Activated T-helper 1 cell treated with Interleukin-2 at 50 U/mL for 16 hours (primary cell): ENCODE measurements at places on chromosomes 16 and 17.

- DNase-seq, result peak; percentile 64
Measured at GRCh38 chr17:77375917-77376651, 235.3 kb downstream of the SEC14L1 start.

DNA sequence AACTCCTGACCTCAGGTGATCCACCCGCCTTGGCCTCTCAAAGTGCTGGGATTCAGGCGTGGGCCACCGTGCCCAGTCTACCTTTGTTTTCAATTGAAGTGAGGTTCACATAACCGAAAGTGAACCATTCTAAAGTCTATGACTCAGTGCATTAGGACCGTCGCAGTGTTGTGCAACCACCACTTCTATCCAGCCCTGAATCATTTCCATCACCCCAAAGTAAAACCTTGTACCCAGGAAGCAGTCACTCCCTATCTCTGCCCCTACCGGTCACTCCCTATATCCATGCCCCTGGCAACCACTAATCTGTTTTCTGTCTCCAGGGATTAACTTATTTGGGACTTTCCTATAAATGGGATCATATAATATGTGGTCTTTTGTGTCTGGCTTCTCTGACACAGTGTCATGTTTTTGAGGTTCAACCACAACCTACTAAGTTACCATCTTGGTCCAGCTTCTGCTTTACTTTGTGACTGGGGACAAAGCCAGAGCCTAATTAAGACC lies 28.3 kb upstream of the CDC42EP4 start:
- no peak for DNase-seq

GRCh38 chr17:48631693-48632578 lies 5.8 kb upstream of the HOXB9 start:
- DNase-seq, result no peak

- DNase-seq, result no peak
Measured at GRCh38 chr16:704552-705380, 835 bp downstream of the FBXL16 start.

GRCh38 chr16:67760206-67760955 lies 41.3 kb upstream of the GFOD2 start:
- no peak for DNase-seq

DNA sequence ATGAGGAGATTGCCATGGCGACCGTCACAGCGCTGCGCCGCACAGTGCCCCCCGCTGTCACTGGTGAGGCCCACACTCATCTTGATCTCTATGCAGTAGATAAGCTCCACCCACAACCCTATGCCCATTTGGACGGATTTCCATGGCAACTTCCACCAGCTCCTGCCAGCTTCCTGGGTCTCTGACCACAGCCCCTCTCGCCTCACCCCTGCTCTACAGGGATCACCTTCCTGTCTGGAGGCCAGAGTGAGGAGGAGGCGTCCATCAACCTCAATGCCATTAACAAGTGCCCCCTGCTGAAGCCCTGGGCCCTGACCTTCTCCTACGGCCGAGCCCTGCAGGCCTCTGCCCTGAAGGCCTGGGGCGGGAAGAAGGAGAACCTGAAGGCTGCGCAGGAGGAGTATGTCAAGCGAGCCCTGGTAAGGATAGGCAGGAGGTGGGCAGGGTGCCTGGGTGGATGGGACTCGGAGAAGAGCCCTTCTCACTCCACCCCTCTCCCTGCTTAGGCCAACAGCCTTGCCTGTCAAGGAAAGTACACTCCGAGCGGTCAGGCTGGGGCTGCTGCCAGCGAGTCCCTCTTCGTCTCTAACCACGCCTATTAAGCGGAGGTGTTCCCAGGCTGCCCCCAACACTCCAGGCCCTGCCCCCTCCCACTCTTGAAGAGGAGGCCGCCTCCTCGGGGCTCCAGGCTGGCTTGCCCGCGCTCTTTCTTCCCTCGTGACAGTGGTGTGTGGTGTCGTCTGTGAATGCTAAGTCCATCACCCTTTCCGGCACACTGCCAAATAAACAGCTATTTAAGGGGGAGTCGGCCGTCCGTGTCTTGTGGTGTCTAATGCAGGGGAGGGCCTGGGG lies 4.3 kb downstream of the ALDOA start:
- DNase-seq, result no peak

- no peak for DNase-seq
Measured at GRCh38 chr17:5535436-5535835, 48.9 kb downstream of the NLRP1 start.

- peak; percentile 24 for DNase-seq
Measured at GRCh38 chr17:58200024-58200633, 7.6 kb downstream of the EPX start.

- DNase-seq, result no peak
Measured at GRCh38 chr16:80894091-80894490, 89.7 kb upstream of the CDYL2 start.

- DNase-seq, result peak; percentile 90
Measured at GRCh38 chr17:16438557-16439302, 23.4 kb downstream of the TRPV2 start.

DNA sequence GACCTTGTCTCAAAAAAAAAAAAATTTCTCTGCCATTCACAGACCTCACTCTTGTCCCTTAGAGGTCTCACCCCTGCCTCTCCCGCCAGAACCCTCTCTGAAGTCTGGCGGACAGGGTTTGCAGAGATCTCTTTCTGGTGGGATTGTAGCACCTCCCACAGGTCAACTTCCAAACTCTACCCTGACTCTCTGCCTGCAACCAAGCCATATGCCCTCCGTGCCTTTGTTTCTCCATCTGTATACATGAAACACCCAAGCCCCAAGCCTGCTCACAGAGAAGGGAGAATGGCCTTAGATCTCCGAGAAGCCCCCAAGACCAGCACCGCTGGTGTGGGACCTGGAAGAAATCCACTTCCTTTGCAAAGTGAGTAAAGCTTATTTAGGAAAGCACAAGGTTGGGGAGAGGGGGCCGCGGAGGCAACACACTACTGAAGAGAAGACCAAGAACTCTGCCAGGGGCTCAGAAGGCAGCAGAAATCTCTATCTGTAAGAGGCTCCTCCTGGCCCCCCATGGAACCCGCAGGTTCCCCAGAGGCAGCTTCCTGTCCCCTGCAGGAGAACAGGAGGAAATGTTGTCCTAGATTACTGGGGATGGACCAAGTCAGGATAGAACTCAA lies 219.9 kb downstream of the C16orf78 start:
- DNase-seq, result no peak

GRCh38 chr16:63287401-63287800 lies 1251.2 kb upstream of the CDH8 start:
- no peak for DNase-seq

DNA sequence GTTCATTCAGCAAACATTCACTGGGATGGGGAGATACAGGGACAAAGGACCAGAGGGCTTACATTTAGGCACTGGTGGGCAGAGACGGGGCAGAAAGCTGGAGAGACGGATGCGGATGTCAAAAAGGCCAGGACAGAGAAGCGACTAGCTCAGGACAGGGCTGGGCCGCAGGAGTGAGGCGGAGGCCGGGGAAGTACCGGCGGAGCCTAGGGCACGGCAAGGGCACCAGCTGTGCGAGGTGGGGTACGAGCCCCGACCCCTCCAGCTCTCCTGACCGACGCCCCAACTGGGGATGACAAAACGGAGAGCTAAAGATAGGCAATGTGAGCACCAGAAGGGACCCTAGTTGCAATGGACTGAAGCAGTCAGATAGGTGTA lies 3.9 kb upstream of the SGCA start:
- DNase-seq, result no peak

DNA sequence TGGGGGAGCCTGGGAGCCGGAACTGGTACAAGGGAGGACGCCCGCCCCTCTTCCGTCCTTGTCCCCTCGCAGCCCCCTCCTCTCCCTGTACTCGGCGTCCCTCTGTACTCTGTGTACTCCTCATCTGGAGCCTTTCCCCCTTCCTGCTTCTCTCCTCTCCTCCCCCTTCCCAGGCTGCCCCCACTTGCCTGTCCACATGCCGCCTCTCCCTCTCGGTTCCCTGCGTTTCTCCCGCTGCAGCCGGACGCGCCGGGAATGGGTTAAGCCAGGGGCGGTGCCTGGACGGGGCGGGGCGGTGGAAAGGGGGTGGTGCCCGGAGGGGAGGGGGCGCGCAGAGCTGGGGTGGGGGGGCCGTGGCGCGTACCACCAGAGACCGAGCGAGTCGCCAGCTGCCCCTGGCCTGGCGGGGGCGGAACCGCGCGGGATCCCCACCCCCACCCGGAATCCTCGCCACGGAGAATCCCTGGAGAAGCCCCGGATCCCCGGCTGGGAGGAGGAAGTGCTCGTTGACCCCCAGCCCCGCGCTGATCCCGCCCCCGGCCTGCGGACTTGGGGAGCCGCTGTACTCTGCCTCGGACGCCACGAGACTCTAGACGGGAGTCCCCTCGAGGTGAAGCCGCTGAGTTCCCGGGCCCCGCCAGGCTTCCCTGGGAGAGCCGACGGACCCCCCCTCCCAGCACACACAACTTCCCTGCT lies 22.6 kb downstream of the GJD3 start:
- DNase-seq, result no peak

DNA sequence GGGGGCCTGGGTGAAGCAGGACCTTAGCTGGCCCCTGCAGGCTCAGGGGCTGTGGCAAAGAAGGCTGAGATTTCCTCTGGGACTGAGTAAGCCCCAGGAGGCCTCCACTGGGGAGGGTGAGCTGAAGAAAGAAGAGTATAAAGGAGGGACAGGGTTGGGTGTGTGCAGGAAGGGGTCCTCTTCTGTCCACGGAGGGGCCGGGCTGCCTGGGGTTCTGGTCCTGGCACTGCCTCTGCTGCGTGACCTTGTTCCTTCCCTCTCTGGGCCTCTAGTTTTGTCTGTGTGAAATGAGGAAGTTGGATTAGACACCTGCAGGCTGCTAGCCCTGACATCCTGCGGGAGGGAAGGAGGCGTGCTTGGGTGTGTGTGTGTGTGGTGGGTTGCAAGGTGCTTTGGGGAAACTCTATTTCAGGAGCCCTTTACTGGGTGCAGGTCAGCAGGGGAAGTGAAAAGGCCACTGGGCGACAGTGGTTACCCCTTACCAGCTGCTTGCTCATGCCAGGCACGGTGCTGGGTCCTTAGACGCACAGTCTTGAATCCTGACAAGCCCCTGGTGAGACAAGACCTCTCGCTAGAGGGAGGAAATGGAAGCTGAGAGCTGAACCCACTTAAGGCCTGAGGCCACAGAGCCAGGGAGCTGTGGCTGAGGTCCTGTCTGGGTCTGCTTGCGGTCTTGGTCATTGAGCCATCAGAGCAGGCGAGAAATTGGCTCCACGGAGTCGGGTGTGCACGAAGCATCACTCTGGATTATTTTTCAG lies 60.7 kb downstream of the OR1D5 start:
- no peak for DNase-seq

- no peak for DNase-seq
Measured at GRCh38 chr17:72445055-72445991, 324.5 kb downstream of the SOX9 start.

- DNase-seq, result no peak
Measured at GRCh38 chr17:55086635-55087058, 118.1 kb downstream of the STXBP4 start.

DNA sequence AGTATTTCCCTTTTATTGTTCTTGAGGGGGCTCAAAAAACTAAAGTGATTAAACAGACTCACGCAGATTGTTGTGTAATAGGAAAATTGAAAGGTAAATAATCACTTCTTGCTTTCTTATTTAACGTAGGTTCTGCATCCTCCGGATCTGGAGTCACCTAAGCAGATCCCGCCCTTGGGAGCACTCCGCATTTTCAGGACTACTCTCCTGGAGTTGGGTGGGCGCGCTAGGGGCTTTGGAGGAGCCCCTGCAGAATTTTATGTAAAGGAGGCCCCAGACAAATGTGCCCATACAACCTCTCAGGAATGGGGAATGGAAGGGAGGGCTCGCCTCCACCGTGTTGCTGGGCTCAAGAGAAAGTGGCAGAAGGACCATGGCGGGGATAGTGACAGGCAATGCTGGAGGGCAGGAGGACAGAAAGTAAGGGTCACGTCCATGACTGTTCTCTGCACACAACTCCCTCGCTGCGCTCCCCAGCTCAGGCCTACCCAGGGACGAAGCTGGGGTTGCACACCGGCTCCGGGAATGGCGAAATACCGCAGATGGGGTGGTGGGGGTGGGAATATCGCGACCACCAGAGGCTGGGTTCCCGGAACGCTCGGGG lies 8.3 kb downstream of the MT2A start:
- DNase-seq, result no peak

DNA sequence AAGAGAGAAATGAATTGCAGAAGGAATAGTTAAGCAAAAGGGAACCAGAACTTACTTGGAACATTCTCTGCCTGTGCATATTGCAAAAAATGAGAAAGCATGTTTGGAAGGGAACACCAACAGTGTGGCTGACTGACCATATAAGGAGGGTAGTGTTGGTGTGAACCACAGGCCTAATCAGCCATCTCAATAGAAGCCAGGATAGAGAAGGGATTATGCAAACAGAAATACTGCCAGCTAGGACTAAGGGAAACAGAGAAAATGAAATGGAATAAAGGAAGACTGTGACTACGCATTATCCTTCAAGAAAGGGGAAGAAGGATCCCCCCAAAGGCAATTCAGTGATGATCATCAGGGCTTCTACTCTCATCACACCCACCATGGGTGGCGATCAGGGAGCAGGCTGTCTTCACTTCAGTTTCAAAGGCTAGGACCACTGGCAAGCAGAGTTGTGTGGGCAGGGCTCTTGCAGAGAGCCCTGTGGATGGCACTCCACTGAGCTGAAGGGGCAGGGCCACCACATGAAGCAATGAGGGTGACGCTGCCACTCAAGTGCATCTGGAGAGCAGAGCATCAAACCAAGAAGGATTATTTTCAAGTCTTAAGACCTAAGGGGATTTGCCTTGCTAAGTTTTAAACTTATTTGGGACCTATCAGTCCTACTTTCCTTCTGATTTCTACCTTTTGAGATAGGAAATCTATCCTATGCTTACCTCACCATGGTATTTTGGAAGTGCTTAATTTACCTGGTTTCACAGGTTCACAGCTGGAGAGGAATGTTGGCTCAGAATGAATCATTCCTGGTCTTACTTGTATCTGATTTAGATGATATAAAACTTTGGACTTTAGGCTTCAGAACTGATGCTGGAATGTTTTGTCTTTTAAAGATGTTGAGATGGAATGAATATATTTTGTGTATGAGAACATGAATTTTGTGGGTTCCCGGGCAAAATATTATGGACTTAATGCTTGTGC lies 140.5 kb downstream of the SSH2 start:
- DNase-seq, result no peak

GRCh38 chr17:43570518-43570928 lies 24.4 kb upstream of the ETV4 start:
- DNase-seq, result no peak

DNA sequence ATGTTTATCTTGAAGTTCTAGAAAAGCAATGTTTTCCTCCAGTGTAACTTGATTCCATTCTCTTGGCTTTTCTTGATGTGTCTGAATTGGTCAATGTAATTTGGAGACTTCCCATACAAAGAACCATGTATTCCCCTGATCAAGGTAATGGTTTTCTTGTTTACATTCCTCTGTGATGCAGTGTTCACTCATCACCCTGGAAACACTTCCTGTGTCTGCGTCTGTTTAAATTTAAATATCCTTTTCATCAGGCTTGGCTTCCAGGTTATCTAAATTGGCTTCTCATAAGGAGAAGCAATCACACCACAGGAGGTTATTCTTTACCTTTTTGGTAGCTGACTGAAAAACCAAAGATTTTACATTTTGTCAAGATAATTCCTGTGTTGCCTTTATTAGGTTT lies 237.3 kb upstream of the WSCD1 start:
- no peak for DNase-seq
